ENCODE measurements at places on chromosomes 2 and 18.
A peak's percentile ranks its signal among the peaks of the same experiment; 100 is the strongest.

DNA sequence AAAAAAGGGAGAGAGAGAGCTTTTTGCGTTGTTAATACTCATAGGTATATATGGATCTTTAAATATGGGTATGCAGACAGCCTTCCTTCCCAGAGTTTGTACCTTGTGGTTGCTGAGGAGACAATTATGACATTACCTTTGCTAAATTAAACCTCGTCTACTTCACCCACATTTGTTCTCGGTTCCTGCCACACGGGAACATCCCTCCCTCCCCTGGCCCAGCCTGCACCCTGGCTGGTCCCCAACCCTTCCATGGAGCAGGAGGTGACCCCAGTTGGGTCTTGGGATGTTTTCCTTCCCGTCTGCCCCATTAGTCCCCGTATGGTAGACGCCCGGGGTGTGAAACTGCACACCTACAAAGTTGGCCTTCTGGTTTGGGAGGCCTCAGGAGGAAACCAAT lies 105.3 kb upstream of the FZD7 start:
- DNase-seq, result no peak

DNA sequence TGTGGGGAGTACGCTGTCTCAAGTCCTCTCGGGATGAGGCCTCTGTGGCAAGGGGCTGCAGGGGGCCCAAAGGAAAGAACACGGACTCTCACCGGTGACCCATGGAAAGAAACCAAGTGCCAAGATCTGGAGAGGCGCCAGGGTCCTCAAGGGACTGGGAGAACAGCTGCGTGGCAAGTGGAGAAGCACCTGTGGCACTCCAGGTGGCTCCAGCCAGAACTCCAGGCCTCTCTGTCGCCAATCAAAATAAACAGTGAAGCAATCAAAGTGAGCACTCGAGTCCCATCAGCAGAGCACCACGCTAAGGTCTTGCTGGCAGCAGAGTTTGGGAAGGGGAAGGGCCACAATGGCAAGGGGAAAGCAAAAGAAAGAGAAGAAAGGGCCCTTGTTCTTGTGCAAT lies 54.7 kb downstream of the BCL2 start:
- no peak for DNase-seq

- peak; percentile 11 for DNase-seq
Measured at GRCh38 chr2:29841386-29842004, 79.9 kb downstream of the ALK start.

GRCh38 chr2:240169486-240170353 lies 29.3 kb upstream of the OTOS start:
- no peak for DNase-seq

DNA sequence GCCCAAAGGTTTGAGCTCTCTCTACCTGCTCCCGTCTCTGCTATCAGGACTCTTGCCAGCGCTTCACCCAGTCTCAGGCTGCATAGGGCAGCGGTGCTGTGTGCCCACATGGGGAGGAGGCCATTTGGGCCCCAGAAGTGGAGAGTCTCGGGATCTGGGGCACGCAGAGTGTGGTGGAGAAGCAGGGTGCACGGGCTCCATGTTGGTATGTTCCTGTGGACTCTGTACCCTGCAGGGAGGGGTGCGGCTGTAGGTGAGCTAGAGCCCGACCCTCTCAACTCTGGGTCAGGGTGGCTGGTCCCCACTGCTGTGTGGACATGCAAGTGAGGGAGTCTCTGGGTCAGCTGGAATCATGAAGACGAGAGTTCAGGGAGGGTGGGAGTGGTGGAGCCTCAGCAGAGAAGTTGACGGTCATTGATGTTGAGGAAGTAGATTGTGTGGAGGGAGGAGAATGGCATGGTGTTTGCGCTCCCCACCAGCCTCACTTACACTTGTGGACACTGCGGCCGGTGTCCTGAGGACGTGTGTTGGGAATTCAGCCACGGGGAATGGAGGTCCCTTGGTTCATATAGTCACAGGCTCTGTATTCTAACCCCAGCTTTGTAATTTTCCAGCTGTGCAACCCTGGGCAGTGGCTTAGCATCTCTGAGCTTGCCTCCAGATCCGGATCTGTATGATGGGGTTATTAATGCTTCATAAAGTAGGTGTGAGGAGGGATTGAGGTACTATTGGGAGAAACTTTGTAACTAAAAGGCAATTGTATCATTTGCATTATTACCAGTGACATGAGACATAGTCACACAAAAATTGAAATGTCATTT lies 840 bp upstream of the PSD4 start:
- no peak for DNase-seq

GRCh38 chr18:60149316-60149715 lies 223.3 kb downstream of the MC4R start:
- no peak for DNase-seq
